ENCODE measurements at places on chromosomes 6 and 20.

- no peak for DNase-seq
These were observed 210.4 kb upstream of the RNF24 start for GRCh38 chr20:4225745-4226144.

- DNase-seq, result no peak
These were observed 3.6 kb upstream of the HS3ST5 start for GRCh38 chr6:114346451-114346850.

GRCh38 chr6:88008831-88009231 is 38.8 kb upstream of the SPACA1 start:
- DNase-seq, result no peak

GRCh38 chr6:156719395-156719719 is 57.8 kb upstream of the ARID1B start:
- no peak for DNase-seq

GRCh38 chr6:73109659-73110058 is 115.6 kb downstream of the KHDC1L start:
- no peak for DNase-seq

- DNase-seq, result no peak
These were observed 329.2 kb downstream of the DHX35 start for GRCh38 chr20:39291301-39291700.

DNA sequence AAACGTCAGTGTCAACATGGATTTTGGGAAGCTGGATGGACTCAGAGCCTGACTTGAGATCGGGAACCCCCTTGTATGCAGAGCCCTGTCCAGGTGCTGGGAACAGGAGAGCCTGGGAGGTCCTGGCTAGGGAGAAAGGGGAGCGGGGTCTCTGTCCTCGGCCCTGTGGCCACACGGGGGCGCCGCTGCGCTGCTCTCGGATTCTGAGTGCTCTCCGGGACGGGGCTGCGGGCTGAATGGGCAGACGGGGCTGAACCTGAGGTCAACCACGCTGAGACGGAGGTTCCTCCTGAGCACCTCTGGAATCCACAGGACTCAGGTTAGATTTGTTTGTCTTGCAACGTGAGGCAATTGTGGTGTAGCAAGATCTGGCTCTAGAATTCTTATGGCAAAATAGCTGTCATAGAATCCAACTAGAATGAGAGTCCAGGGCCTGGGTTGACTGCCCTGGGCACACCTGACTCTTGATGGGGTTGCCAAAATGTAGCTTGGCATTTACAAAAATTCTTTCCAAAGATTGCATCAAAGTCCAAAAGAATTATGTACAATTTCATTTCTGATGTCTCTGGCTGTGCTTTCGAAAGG is 20.6 kb upstream of the HLA-F start:
- DNase-seq, result peak; percentile 81

DNA sequence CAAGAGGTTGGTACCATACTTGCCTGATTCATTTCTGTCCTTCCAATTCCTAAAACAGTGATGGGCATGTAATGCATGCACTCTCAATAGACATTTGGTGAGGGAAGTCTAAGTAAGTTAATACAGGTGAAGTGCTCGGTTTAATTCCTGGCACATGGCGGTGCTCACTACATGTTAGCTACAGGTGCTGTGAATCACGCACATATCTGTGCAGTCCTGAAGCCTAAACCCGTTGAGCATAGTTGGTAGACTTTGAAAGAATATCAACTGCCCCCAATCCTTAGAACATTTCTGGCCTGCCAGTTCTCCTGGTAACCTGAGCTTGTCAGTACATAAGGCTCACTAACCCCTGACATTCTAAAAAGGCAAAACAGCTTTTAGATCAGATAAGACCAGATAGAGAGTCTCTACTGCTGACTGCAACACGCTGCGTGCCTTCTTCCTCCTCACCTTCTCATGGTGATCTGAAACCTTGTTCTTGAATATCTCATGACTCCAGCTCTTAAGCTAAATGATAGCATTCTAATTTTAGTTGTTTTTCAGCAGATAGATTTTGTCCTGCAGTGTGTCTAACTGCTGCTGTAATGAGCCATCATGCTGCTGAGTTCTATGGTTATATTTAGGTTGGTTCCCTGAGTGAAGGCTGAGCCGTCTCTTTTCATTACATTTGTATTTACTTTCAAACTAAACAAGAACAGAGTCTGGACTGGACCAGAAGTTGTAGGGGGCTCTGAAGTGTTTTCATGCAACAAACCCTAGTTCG is 328.5 kb upstream of the QKI start:
- DNase-seq, result no peak
